ENCODE measurements at places on chromosomes 7 and 10.

DNA sequence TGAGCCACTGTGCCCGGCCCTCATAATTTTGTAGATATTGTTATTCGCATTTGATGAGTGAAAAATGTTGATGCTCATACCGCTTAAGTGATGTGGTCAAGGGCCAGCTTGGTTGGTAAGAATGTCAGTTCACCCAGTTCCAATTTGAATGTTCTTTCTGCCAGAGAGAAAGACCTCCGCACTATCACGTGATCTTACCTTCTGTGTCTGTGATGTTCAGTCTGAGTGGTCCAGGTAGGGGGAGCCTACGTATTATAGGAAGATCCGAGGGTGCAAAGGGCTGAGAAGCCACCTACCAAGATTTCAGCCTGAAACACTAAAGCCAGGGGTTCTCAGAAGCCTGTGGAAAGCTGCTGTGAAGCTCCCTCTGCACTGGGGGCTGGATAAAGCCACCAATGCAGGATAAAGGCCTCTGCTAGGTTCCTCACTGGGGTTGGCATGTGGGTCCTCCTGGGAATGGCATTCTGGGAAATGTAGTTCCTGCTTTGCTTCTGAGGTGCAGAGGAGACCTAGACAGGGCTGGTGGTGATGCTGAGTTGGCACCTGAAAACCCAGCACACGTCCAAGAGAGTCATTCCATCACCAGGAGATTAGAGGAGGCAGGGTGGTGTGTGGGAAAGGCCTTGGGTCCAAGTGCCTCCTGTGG, 64.7 kb upstream of the AOAH start:
- DNase-seq = no peak

GRCh38 chr10:22245567-22245966, 27.8 kb upstream of the EBLN1 start:
- DNase-seq = no peak

DNA sequence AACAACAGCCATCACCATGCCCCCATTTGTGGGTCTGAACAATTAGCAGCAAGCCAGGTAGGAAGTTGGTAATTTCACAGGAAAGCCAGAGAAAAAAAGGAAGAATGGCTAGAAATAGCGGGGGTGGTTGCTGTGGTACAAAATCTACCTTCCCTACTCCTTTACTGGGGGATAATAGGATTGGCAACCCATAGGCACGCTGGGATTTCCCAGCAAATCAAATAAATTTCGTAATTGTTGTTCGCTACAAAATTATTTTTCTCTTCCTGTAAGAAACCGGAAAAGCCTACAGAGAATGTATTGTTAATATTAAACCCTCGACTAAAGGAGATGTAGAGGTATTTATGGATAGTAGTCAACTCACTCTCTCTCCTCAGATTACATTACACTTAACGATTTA, 123.9 kb downstream of the DOCK4 start:
- DNase-seq = no peak

- no peak for DNase-seq
These were observed 63.3 kb downstream of the IMMP2L start for GRCh38 chr7:111499027-111499426.

DNA sequence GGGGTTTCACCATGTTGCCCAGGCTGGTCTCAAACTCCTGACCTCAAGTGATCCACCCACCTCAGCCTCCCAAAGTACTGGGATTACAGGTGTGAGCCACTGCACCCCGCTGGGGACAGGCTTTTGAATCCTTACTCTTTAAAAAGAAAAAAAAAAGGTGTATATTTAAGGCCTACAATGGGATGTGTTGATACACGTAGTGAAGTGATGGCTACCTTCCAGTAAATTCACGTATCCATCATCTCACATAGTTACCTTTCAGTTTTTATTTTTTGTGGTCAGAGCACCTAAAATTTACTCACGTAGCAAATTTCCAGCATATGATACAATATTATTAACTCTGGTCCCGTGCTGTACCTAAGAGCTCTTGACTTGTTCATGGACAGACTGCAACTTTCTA, 119.5 kb upstream of the INSYN2A start:
- DNase-seq = no peak

DNA sequence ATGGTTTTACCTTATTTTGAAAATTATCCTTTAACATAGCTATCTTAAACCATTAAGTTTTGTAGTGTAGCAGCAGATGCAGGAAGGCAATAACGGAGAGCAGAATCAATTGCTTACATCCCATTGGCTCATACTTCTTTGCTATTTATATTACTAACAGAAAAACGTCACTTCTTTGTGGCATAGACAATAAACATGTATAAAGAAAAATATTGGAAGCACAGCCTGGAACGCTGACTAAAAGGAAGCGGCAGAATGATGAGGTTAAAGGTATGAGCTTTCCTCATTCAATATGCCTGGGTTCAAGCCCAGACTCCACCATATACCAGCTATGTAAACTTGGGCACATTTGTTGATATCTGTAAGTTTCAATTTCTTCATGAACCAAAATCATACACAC, 24.0 kb upstream of the BMPER start:
- DNase-seq = no peak

DNA sequence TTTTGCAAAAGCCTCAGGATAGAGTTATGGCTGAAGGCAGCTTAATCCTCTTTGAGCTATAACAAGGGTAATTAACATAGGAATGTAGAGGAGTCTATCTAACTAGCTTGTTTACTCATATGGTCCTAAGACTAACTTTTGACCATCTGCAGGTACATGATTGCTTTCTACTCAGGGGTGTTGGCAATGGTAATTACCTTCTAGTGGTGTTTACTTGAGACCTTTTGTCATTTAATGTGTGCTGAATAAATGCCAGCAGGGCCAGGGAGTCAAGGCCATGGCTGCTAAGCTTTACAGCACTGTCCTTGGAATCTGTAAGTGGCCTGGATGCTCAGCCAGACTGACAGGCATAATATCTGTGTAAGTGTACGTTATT, 1325.0 kb downstream of the XPNPEP1 start:
- no peak for DNase-seq

- DNase-seq = no peak
These were observed 4.4 kb upstream of the HOXA11 start for GRCh38 chr7:27189295-27189996.

DNA sequence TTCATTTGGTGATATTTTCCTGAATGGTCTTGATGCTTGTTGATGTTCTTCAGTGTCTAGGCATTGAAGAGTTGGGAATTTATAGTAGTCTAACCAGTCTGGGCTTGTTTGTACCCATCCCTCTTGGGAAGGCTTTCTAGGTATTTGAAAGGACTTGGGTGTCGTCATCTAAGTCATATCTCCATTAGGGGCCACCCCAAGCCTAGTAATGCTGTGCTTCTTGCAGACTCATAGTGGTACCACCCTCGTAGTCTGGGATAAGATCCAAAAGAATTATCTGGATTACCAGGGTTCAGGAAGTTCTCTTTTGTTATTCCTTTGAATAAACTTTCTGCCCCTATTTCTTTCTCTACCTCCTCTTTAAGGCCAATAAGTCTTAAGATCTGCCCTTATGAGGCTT, 319.4 kb upstream of the MYO3A start:
- no peak for DNase-seq

DNA sequence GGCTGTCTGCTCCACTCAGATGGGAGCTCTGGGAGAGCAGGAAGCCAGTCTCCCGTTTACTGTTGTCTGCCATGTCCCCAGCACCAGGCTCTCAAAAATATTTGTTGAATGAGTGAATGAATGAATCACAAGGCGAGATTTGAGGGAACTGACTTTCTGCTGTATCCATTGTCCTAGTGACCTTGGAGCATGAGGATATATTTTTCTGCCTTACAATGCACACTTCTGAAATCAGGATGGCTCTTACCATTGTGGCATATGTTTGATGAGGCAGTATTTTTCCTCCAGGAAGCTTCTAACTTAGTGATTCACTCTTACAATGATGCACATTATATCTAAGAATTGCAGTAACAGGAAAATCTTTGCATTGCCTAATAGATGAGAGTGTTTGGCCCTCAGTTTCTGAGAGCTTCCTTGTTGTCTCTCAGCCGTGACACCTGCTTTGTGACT, 136.4 kb downstream of the RPS24 start:
- DNase-seq = no peak

GRCh38 chr10:87505366-87506111, 846 bp downstream of the MINPP1 start:
- DNase-seq = no peak

- DNase-seq = no peak
These were observed 24.5 kb downstream of the CRCP start for GRCh38 chr7:66138994-66139752.

GRCh38 chr7:20788420-20788990, 1.8 kb upstream of the SP8 start:
- no peak for DNase-seq

DNA sequence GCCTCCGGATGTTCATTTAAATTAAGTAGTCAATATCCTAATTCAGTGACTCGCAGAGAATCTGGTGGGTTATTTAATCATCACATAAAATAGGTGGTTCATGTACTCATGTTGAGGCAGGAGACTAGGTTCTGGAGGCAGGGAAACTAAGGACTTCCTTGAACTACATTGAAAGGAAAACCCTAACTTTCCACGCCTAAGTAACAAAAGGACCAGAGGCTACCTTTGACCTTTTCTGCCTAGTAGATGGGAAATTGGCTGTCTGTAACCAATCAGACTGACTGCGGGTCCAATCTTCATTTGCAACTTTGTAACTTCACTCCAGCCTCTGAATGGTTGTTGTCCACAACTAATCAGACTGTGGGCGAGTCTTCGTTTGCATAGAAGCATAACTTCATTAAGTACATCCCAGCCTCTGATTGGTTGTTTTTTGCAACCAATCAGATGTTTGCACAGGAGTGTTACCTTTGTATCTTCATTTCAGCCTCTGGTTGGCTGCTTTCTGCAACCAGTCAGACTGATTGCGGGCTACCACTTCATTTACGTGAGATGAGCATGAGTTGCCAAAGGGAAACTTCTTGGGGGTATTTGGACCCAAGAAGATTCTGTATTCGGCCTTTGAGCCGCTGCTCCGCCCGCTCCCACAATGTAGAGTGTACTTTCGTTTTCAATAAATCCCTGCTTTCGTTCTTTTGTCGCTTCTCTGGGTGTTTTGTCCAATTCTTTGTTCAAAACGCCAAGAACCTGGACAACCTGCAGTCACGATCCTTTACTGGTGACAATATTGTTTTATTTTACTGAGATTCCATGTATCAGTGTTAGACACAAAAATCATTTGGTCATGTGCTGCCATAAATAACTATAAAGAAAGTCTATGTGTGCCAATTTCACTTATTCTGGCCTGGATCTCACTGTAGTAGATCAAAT, 1.7 kb upstream of the ST7 start:
- no peak for DNase-seq

GRCh38 chr7:52323202-52323746, 712.2 kb upstream of the POM121L12 start:
- no peak for DNase-seq

DNA sequence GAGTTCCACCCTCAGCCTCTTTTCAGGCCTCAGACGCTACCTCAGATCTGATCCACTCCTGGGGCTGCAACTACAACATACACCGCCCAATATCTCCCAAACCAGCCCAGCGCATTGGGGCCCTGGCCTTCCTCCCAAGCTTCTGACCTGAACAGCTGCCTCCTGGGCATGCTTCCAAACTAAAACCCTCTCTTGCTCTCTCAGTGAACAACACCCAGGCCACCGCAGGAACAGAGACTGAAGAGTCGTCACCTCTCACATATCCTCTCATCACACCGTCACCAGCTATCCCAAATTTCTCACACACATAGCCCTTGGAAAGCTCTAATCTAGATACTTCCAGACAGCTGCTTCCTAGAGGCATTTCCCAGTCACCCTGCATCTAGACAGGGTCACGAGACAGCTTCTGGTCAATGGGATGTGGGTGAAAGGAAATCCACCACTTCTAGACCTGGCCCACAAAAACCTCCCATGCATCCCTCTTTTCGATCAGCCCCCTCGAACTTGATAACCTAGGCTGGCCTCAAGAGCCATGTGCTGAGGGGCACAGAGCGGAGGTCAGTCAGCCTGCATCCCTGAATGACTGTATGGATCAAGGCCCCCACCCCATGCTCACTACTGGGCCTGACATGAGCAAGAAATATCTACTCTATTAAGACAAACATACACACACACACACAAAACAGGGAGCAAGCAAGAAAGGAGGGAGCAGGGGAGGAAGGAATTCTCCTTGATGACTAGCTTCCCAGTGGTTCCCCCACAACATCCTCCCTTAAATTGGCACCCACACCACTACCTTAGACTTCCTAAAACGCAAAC, 1.8 kb downstream of the PARP12 start:
- DNase-seq = no peak

DNA sequence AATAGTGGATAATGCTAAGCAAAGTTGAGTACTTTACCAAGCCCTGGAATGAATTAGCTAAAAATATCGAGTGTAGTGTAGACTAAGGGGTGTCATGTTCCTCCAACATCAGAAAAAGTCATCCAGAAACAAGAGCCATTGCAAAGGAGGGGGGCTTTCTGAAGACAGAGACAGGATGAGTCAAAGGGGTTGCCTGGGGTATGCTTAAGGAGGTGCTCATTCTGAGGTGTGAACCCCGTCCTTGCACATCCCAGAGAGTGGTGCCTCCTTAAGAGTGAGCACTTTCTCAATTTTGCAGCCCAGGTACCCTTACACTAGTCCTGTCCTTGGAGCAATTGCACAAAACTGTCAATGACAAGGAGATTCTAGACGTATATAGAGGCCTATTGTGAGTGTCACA, 43.1 kb upstream of the C10orf71 start:
- no peak for DNase-seq

DNA sequence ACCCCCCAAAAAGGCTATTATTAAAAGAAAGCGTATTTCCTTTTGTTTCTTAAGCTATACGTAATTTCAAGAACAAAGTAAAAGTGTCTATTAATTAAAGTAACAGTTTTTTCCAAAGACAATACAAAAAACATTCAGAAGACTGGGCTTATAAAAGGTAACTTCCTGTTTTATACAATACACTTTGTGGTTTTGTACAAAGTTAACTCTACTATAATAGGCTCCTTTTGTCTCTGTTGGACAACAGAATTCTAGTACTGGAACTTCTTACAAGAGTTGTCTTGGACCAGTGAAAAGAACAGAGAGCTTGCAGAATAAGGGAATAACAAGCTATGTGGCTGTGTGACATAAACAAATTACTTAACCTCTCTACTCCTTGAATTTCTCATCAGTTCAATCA, 21.5 kb downstream of the SFMBT2 start:
- no peak for DNase-seq

- no peak for DNase-seq
These were observed 4.7 kb upstream of the MRLN start for GRCh38 chr10:59757966-59758365.

- DNase-seq = no peak
These were observed 46.3 kb downstream of the KIAA1549 start for GRCh38 chr7:138934861-138935260.

DNA sequence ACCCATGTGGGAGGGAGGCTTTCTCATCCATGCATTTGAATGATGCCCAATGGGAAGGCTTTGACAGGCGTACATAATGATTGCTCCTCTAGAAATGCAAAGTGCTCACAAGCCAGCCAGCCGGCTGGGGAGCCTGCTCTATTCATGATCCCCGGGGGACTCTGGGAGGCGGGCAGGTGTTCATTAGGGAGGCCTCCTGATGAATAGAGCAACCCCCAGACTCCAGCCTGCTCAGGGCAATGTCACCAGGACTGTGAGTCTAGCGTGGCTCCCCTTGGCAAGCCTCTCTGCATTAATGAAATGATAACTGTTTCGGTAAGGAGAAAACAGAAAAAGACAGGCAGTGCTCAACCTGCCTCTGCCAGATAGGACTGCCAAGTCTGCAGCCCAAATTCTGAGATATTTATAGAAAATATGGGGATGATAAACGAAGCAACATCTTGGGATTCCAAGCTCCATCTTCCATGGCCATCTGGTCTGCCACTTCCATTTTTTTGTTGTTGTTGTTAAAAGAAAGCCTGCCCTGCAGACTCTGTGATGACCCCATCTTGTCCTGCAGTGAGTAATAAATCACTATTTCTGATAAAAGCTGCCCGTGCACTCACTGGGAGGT, 236.4 kb downstream of the PRPF18 start:
- no peak for DNase-seq

All from AG09319 (cell line).